ENCODE measurements at places on chromosomes 1 and 21. TPM values are rescaled to one million over a fixed set of nuclear protein-coding genes. Genes with fewer than 3 reads are reported as not detected.

The NTNG1 gene
- 4.5 TPM for total RNA-seq

The UMODL1 gene
- 0.10 TPM for total RNA-seq

DNA sequence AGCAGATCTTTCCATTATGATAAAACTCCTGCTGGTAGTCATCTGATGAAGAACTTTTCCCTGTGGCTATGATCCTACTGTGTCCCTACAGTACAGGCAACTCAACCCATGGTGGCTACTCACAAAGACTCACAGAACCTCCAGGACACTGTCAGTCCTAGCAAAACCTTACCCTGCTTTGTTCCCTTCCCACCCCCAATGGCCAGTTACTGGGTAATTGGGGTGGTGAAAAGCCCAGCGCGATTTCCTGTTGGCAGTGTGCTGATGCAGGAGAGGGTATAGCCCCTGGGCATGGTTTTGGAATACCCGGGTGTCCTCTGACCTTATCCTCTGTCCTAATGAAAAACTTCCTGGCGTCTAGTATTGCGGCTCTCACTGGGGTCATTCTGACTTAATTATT is 533 bp upstream of the RGL1 start:
- no peak for DNase-seq

- DNase-seq, result no peak
These were observed 91.7 kb downstream of the TPR start for GRCh38 chr1:186283374-186283773.

The BSND gene
- not detected for total RNA-seq

GRCh38 chr1:61376151-61376550 is 293.8 kb downstream of the NFIA start:
- DNase-seq, result no peak

DNA sequence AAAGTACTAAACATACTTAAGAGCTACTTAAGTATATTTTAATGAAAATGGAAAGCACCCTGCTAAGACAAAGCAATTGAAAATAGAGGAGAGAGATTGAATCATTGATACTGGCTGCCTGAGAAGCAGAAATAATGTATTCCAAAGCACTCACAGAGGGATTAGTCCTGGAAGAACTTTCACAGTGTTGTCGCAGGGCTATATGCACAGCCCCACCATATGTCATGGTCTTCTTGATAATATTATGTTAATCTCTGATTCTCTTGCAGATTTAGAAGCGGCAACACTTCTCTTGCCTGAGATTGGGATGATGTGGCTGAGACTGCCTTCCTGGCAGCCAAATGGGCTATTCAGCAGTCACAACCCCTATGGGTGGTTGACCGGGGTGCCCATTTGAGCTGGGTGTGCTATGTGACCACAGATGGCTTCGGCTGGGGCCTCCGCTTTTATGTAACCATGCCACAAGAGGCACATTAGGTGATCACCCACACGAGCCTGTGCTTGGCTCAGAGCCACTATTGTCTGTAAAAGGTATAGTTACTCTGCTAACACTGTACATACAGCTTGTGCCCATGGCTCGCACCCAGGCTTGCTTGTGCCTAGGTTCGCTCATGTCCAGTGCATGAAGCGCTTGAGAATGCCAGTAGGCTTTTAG is 152.2 kb upstream of the SGIP1 start:
- no peak for DNase-seq

Data from tongue (tissue), 3 donors.